Psoas muscle (tissue), 8 donors: ENCODE measurements at places on chromosomes 2 and 18. TPM values are rescaled to one million over a fixed set of nuclear protein-coding genes. Genes with fewer than 3 reads are reported as not detected.

ZNF892 gene
- total RNA-seq, result 0.76 TPM

SDC1 gene
- 0.38 TPM for total RNA-seq

SCN1A gene
- total RNA-seq, result not detected

TMEM198 gene
- total RNA-seq, result 3.1 TPM

OR6B3 gene
- not detected for total RNA-seq

PPP1CB gene
- 502 TPM for total RNA-seq

PSD4 gene
- 1.5 TPM for total RNA-seq

GRCh38 chr2:129763966-129764365, 215.5 kb upstream of the RAB6C start:
- no peaks in the 10 kb centered on the region for H3K36me3 ChIP-seq
- no peak for DNase-seq
- H3K27ac ChIP-seq, result no peak overlapping the region
- H3K27me3 ChIP-seq, result peaks cover 2% of the 10 kb centered on the region
- no peak overlapping the region for H3K4me3 ChIP-seq
- no peaks in the 10 kb centered on the region for H3K4me1 ChIP-seq

GRCh38 chr2:106137731-106138521, 56.2 kb downstream of the UXS1 start:
- H3K4me1 ChIP-seq, result peaks cover 4% of the 10 kb centered on the region
- no peak overlapping the region for H3K4me3 ChIP-seq
- DNase-seq, result no peak
- H3K27me3 ChIP-seq, result no peaks in the 10 kb centered on the region

GRCh38 chr2:28997237-28997846, 16.2 kb downstream of the TOGARAM2 start:
- H3K27ac ChIP-seq, result no peak overlapping the region
- no peaks in the 10 kb centered on the region for H3K27me3 ChIP-seq
- no peak for DNase-seq
- H3K36me3 ChIP-seq, result no peaks in the 10 kb centered on the region

- H3K27me3 ChIP-seq, result no peaks in the 10 kb centered on the region
- peaks cover 23% of the 10 kb centered on the region for H3K4me1 ChIP-seq
- DNase-seq, result no peak
- H3K36me3 ChIP-seq, result no peaks in the 10 kb centered on the region
Measured at GRCh38 chr2:226185616-226186211, 613.9 kb downstream of the IRS1 start.

- H3K27me3 ChIP-seq, result no peaks in the 10 kb centered on the region
- no peak overlapping the region for H3K4me3 ChIP-seq
- DNase-seq, result no peak
- no peaks in the 10 kb centered on the region for H3K36me3 ChIP-seq
- peaks cover 7% of the 10 kb centered on the region for H3K4me1 ChIP-seq
Measured at GRCh38 chr18:55735969-55736368, 148.0 kb upstream of the TCF4 start.

DNA sequence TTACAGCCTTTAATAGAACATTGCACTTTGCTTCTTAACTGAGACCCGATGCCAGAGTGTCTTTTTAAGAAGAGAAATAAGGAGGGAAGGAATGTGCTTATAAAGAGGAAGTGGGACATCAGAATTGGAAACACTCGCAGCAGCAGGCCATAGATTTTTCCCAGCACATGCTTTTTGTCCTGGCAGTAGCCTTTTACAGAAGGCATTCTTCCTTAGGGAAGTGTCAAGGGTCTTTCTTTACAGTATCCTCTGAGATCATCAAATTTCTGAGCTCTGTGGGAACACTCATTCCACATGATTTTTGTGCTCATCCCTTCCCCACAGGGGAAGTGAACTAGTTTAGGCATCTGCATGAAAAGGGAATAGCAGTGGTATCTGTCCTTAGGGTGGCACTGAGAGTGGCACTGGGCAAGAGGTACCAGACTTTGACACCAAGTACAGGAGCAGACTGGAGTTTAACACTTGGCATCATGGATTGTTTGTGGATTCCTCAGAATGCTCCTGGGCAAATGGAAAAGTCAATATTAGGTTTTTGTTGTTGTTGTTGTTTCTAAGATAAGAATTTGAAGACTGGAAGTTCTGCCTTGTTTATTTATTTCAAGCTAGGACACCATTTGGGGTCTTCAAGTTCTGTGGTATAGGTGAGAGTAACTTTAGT, 4.1 kb downstream of the MYO1B start:
- H3K27ac ChIP-seq, result no peak overlapping the region
- H3K36me3 ChIP-seq, result no peaks in the 10 kb centered on the region
- no peak for DNase-seq
- H3K4me1 ChIP-seq, result no peaks in the 10 kb centered on the region
- H3K4me3 ChIP-seq, result no peak overlapping the region
- H3K27me3 ChIP-seq, result peaks cover 17% of the 10 kb centered on the region

GRCh38 chr2:27309651-27310050, 1.4 kb upstream of the UCN start:
- H3K4me3 ChIP-seq, result no peak overlapping the region
- H3K27ac ChIP-seq, result peak overlapping the region; percentile 30
- peaks cover 53% of the 10 kb centered on the region for H3K36me3 ChIP-seq
- no peak for DNase-seq
- H3K4me1 ChIP-seq, result peaks cover 6% of the 10 kb centered on the region

DNA sequence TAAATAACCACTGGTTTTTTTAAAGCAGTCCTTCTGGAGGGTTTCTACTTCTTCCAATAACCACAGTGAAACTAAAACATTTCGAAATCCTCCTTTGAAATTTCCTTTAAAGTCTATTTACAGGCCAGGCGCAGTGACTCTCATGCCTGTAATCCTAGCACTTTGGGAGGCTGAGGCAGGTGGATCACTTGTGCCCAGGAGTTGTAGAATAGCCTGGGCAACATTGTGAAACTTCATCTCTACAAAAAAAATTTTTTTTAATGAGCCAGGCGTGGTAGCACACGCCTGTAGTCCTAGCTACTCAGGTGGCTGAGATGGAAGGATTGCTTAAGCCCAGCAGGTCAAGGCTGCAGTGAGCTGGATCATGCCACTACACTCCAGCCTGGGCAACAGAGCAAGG, 15.2 kb downstream of the KIDINS220 start:
- peaks cover 43% of the 10 kb centered on the region for H3K4me1 ChIP-seq
- H3K36me3 ChIP-seq, result no peaks in the 10 kb centered on the region
- peak overlapping the region; percentile 74 for H3K27ac ChIP-seq
- no peaks in the 10 kb centered on the region for H3K27me3 ChIP-seq
- no peak for DNase-seq
- no peak overlapping the region for H3K4me3 ChIP-seq

DNA sequence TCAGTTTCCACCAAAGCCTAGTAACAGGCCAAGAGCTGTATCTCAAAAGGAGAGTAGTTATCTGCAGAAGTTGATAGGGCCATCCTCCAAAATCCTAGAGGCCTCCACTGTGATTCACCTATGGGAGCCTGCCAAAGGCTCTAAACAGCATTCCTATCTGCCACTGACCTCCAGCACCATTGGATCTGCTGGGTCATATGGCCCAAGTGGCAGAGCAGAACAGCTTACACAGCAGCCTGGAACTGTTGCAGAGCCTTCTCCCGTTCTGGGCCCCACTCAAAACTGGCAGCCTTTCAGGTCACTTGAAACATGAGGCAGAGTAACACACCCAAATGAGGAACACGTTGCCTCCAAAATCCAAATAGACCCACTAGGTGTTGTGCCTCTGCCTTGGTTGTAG, 345.2 kb upstream of the RND3 start:
- no peak overlapping the region for H3K4me3 ChIP-seq
- H3K27me3 ChIP-seq, result no peaks in the 10 kb centered on the region
- no peak for DNase-seq
- H3K36me3 ChIP-seq, result no peaks in the 10 kb centered on the region
- no peak overlapping the region for H3K27ac ChIP-seq
- no peaks in the 10 kb centered on the region for H3K4me1 ChIP-seq

GRCh38 chr2:1625281-1626001, 118.9 kb downstream of the PXDN start:
- H3K27ac ChIP-seq, result no peak overlapping the region
- H3K4me3 ChIP-seq, result no peak overlapping the region
- peak; percentile 70 for DNase-seq
- no peaks in the 10 kb centered on the region for H3K27me3 ChIP-seq

GRCh38 chr2:111108745-111109271, 11.9 kb upstream of the BCL2L11 start:
- H3K27me3 ChIP-seq, result peaks cover 4% of the 10 kb centered on the region
- no peak overlapping the region for H3K27ac ChIP-seq
- no peaks in the 10 kb centered on the region for H3K36me3 ChIP-seq
- no peak overlapping the region for H3K4me3 ChIP-seq
- DNase-seq, result no peak

- no peaks in the 10 kb centered on the region for H3K4me1 ChIP-seq
- no peak for DNase-seq
- H3K27ac ChIP-seq, result no peak overlapping the region
- no peaks in the 10 kb centered on the region for H3K27me3 ChIP-seq
- H3K4me3 ChIP-seq, result no peak overlapping the region
Measured at GRCh38 chr18:50721006-50721405, 98.8 kb downstream of the MRO start.

DNA sequence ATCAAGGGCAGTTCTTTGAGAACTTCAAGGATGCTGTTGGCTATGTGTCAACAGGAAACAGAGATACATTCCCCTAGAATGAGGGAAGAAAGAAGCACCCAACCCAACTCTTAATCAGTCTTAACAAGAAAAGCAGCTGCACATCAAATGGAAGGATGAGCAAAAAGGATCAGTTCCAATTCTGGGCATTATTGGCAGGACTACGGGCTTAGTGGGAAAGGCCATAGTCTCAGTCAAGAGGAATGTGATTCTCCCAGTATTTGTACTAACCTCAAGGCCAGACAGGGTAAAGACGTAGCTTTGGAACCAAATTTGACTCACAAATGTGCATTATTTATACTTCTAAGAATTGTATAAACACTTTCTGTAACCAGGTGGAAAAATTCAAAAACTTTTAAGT, 18.2 kb downstream of the BMP10 start:
- no peaks in the 10 kb centered on the region for H3K36me3 ChIP-seq
- no peaks in the 10 kb centered on the region for H3K4me1 ChIP-seq
- no peak for DNase-seq
- no peak overlapping the region for H3K4me3 ChIP-seq
